ENCODE measurements at places on chromosomes 11 and 22.

GRCh38 chr11:79179087-79179486 is 261.7 kb downstream of the TENM4 start:
- no peak for DNase-seq

DNA sequence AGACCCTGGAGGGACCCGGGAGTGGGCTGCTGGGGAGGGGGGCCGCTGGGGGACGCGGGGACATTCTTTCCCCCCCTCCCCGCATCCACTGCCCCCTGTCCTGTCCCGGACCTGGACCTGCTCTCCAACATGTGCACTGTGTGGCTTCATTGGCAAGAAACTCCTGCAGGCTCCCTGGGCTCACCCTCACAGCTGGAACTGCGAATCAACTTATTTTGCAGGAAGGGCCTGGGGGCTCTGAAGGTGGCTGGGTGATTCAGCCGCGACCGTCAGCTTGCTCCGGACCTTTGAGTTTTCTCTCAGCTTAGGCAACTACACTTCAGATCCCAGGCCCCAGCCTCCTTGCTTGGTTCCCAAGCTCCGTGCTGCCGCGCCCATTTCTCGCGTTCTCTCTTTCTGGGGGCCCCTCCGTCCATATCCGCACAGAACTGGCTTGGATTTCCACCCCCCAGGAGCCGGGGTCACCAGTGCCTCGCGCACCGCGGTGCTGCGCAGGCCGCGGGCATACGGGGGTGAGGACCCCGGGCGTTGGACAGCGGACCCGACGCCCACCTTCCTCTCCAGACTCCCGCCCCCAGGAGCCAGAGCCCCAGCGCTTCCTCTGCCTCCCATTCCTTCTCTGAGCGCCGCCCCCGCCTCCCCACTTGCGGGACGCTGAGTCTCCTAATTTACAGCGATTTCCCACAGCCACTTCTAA is 471 bp upstream of the AHNAK start:
- no peak for DNase-seq

DNA sequence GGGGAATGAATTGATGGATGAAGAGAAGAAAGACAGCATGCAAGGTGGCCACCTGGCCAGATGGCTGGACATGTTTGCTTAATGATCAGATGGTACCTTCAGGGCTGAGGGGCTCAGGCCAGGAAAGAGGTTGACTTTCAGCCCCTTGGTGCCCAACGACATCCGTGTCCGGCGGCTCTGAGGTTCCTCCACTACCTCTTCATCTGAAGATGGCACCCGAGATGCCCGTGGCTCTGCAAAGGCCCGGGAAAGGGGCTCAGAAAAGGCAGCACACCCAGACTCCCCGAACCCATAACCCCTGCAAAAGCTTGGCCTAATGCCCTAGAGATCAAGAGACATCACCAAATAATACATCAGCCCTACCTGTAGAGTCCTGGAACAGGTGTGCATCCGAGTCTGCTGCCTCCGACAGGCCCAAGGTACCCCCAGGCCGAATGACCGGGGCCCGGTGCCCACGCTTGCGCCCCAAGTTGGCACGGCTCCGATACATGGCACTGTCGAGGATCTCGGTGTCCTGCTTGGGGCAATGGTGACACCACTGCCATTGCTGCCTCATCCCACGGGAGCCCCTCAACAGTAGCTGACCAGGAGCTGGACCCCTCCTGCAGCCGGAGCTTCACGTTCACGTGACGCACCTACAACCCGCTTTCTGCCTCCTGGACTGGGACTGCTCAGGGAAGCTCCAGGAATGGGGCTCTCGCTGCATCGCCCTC is 22.9 kb downstream of the TNKS1BP1 start:
- DNase-seq: no peak

GRCh38 chr11:5910540-5910939 is 17.5 kb downstream of the OR52E5 start:
- no peak for DNase-seq

DNA sequence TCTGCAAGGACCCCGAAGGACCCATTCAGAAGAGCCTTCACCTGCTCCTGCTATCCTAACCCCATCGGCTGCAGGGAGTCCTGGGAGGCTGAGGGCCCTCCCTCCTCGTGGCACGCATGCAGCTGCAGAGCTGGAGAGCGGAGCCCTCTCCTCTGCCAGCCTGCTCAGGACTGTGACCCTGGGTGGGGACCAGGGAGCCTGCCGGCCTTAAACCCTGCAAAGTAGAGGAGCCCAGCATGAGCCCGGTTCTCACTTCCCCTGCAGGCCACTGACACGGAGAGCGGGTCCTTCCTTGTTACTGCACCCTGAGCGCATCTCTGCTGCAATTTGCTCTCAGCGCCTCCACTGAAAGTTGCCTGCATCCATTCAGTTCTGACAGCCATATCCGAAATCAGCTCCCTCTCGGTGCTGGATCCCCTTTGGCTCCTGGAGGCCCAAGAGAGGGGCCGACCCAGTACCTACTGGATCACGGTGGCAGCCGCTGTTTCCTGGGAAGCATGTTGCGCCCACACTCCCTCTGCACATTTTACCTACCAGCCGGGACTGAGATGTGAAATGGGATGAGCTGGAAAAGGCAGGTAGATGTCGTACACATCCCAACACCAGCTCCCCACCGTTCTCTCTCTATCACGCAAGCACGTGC is 312.1 kb downstream of the NTM start:
- no peak for DNase-seq

DNA sequence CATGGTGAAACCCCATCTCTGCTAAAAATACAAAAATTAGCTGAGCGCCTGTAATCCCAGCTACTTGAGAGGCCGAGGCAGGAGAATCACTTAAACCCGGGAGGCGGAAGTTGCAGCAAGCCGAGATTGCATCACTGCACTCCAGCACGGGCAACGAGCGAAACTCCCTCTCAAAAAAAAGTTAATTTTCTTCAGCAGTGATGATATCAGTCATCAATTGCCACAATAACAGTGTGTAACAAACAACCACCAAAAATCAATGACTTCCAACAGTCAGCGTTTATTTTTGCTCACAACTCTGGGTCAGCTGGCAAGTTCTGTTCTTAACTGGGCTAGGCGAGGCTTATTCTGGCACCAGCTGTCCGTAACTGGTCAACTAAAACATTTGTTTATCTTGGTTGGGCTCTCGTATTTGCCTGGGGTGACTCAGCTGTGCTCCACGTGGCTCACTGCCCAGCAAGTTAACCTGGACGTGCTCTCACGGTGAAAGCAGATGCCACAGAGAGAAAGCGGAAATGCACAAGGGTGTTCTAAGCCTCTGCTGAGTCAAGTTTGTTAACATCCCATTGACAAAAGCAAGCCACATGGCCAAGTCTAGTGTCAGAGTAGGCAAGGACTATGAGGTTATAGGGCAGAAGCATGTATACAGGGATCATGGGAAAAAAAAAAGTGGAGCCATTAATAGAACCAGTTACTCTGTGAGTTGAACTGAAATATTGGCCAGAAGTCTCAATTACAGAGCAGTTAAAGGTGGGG is 52.1 kb downstream of the LHFPL7 start:
- DNase-seq: peak; percentile 18

- no peak for DNase-seq
Observed at GRCh38 chr11:47393163-47394049, 15.0 kb upstream of the SLC39A13 start.

DNA sequence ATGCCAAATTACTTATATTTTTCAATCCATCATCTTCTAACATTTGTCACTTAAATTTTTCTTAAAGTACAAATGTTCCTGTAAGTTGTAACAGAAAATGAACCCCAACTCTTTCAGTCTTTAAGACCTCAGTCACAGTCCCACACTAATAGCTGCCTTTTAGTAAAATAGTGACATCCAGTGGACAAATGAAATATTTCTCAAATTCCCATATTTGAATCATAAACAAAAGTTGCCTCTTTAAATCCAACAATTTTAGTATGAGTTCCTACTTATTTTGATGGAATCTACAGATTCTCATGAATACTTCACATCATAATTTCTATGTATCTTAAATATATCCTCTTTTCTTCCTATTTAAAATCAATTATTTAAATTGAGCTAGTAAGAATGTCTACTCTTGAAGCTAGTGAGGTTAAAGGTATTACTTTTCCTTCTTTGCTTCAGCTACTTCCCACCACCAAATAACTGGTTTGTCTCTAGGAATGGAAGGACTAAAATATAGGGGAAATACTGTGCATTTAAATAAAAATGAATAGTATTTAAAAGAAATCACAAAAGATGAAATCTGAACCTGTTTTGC is 9.2 kb downstream of the LIN7C start:
- no peak for DNase-seq

- no peak for DNase-seq
Observed at GRCh38 chr22:49162841-49163240, 664.8 kb downstream of the BRD1 start.

- DNase-seq: no peak
Observed at GRCh38 chr11:108914211-108914610, 249.3 kb downstream of the DDX10 start.

GRCh38 chr22:37269936-37270678 is 12.2 kb upstream of the CYTH4 start:
- DNase-seq: no peak

DNA sequence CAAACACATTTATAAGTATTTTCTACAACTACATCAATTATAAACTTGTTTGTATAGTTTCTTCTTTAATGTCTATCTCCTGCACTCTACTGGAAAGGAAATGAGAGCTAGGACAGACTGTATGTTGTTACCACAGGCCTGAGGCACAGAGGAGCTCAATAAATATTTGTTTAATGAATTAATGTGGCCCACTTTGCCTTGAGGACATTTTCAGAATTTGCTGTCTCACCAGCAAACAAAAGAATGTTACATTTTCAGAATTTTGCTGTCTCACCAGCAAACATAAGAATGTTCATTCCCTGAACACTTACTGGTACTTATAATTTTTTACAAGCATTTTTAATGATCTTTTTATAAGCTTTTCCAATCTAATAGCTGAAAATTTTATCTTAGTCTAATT is 41.9 kb upstream of the WNT7B start:
- no peak for DNase-seq

- DNase-seq: no peak
Observed at GRCh38 chr11:107683061-107683460, 28.8 kb downstream of the SLN start.

DNA sequence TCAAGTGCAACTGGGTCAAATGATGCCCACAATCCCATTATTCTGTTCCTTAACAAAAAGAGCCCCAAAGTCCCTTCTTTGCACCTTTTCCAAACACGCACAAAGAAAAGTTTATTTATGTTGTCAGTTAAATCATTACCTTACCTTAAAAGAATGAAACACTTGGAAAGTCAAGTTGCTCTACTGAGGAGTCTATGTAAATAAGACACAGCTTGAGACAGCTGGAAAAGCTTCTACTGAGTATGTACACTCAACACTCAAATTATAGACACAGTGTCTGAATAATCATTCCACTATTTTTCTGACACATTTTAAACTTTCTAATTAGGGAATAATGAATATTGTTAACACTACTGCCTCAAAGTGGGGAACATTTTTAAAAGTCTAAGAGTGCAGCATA is 21.6 kb upstream of the PHLDA2 start:
- no peak for DNase-seq

DNA sequence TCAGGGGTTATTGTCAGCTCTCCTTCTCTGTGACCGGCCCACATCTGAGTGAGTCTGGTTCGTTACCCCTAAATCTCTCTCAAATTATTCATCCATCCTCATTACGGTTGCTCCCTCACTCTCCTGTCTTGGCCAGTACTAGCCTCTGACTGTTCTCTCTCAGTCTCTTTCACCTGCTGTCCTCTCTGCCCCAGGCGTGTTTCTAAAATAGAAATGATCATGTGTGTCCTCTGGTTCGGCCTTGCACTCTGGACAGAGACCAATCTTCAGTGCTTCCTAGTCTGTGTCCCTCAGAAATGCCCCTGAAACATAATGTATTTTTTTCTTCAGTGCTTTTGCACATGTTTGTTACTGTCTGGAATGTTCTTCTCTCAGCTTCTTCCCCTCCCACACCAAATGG is 4.9 kb downstream of the PSMD13 start:
- DNase-seq: no peak

DNA sequence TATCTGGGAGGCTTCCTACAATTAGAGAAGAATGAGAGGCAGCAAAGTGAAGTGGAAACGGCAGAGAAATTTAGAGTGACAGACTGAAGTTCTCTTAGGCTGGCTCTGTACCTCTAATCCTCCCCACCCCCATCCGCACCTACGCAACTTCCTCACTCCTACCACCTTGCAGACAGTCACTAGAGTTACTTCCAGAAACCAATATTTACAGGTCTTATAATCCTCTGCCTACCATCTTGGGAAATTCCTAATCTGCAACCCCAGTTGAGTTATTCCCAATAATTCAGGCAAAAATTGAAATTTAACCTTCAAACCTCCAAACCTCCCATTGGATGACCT is 71.7 kb downstream of the PAK1 start:
- DNase-seq: peak; percentile 23

GRCh38 chr11:2813141-2813908 is 72.2 kb downstream of the CDKN1C start:
- DNase-seq: no peak

DNA sequence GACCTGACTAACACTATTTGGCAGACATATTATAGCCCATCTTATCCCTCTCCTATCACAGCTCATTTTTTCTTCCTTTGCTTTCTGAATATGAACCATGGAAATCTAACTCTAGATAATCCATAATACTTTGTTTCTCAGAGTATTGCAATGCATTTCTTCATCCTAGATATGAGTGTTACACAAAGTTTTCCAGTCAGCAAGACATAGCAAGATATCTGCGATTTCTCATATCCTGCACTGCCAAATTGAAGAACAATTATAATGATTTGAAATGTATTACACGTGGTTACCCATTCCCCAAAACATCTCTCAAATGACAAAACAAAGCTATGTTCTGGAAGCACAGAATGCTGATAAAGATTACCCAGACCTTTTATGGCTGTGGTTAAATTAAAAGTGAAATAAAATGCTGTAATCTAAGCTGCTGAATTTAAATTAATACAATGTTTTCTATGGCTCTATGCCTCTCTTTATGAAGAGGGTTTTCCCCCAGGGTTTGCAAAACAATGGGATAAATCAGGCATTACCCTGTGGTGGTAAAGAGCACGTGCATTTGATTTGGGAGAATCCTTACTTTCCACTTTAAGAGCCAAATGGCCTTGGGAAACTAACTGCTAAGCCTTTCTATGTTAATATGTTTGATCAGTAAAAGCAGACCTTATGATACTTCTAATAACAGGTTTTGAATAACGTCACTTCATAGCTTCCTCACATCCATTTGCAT is 1291.0 kb upstream of the CNTN5 start:
- no peak for DNase-seq

- DNase-seq: no peak
Observed at GRCh38 chr22:30324014-30324730, 2.6 kb downstream of the TBC1D10A start.

DNA sequence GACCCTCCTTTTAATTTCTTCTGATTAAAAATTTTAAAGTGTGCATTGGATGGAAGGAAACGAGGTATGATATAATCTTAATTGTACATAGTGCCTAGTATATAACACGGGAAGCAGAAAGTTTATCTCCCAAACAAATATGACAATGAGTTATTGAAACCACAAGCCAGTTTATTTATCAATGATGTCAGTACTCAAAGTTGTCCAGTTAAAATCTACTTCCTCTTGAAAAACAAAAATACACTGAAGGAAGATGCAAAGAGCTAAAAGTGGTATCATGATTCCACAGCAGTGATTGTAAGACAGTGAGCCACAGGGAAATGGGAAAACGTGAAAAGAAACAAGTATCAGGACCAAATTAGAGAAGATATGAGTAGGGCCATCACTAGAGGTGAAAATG is 18.8 kb upstream of the OR5B21 start:
- no peak for DNase-seq

- DNase-seq: no peak
Observed at GRCh38 chr22:21741790-21742189, 6.2 kb upstream of the YPEL1 start.

GRCh38 chr22:50086526-50086925 is 1.3 kb upstream of the MLC1 start:
- no peak for DNase-seq

- DNase-seq: no peak
Observed at GRCh38 chr11:22349491-22349890, 11.3 kb downstream of the SLC17A6 start.
